ENCODE measurements at places on chromosomes 12 and 14. TPM values are rescaled to one million over a fixed set of nuclear protein-coding genes. Genes with fewer than 3 reads are reported as not detected.

DNA sequence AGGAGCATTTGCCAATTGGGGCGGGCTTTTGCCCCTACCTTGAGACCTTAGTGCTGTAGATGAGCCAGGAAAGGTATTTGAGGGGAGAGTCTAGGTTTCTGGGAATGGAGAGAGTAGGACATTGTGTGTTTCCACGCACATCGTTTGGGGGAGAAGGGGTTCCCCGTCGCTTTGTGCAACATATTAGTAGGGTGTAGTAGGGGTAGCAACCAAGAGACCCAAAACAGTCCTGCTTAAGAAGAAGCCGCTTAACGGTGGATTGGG, 694 bp upstream of the PTGES3 start:
- DNase-seq: no peak

DNA sequence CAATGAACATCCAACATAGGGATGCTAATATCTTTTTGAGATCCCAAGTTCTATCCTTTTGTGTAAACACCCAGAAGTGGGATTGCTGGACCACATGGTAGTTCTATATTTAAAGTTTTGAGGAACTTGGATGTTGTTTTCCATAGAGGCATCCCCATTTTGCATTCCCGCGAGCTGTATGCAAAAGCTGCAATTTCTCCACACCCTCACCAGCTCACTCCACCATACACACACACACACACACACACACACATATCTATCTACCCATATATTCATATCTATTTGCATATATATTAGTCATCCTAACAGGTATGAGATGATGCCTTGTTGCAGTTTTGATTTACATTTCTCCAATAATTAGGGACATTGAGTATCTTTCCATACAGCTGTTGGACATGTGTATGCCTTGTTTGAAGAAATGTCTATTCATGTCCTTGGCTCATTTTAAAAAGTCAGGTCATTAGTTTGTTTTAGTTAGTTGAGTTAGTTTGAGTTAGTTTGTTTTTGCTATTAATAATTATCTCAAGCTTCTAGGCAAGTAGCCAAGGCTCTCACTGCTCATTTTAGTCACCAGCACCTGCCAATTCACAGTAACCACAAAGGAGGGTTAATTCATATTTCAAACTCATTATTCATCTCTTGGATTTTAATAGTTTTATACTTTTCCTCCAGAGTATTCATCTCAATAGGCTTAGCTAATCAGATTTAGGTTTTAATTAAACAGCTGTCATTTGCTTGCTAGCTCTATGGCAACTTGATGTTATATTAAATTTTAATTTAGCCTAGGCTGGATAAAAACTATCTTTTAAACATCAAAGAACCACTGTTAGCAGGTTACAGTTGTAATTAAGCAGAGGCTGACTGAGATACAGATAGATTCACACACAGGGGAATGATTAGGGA, 1435.9 kb upstream of the TMEM132C start:
- no peak for DNase-seq

DNA sequence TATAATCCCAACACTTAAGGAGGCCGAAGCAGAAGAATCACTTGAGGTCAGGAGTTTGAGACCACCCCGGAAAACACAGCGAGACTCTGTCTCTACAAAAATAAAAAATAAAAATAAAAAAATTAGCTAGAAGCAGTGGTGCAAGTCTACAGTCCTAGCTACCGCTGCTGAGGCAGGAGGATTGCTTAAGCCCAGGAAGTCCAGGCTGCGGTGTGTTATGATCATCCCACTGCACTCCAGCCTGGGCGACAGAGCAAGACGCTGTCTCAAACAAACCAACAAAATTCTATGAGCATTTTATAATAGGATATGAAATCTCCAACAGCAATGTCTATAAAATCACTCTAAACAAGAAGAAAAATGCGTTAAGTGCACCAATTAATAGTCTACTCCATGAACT, 75.3 kb downstream of the PPP1R12A start:
- no peak for DNase-seq

- no peak for DNase-seq
Observed at GRCh38 chr14:74219277-74220205, 19.7 kb upstream of the VSX2 start.

The PZP gene
- total RNA-seq: 0.11 TPM

DNA sequence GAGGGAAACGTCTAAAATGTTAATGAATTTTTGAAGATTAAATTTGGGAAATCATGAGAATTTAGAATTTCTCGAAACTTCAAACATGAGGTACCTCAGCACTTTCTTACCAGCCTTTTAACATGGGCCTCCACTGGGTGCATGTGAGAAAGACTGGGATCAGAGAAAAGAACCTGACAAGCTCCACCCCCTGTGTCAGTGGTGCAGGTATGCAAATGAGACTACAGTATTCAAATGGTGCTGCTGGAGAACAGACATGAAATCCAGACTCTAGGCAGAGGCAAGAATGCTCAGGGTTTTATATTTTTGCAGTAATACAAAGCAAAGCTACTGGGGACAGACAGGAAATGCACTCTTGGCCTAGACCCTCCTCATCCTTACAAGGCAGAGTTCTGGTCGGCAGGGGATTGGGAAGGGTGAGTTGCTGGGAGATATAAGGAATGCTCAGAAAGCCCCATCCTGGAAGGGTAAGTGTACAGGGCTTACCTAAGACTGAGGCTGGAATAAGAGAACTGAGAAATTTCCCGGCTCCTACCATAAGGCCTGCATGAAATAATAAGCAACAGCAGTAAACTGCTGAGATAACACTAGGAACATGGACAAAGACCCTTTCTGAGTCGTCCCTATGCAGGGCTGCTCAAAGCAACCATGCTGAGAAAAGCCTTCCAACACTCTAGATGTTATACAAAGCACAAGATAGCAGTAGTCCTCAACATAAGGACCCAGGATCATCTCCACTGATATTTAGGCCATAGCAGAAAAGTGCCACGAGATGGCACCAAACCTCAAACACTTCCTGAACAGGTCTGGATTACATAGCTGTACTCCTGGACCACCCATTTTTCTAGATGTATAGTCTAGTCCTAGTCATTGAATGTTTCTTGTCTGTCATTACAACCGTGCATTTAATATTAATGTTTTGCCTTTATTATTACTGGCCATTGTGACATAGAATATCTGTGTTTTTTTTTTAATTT, 260.8 kb downstream of the RASSF9 start:
- peak; percentile 47 for DNase-seq

The ZNF891 gene
- total RNA-seq: 5.5 TPM

DNA sequence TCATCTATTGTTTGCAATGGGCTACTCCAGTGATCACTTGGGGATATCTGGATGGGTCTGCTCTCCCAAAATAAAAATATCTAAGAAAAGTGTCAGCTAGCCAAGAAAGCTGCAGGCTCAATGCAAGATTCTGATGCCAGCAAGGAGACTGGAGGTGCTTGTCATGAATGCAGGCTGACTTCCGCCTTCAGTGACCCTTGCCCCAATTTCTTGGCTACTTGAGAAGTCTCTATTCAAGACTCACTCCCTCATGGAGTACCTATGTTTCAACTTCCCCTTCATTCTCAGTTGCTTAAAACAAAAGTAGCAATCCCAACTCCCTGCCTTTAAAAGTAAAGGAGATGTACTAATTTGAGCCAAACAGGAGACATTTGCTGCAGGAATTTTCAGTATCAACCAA, 123.9 kb downstream of the GPR65 start:
- no peak for DNase-seq

DNA sequence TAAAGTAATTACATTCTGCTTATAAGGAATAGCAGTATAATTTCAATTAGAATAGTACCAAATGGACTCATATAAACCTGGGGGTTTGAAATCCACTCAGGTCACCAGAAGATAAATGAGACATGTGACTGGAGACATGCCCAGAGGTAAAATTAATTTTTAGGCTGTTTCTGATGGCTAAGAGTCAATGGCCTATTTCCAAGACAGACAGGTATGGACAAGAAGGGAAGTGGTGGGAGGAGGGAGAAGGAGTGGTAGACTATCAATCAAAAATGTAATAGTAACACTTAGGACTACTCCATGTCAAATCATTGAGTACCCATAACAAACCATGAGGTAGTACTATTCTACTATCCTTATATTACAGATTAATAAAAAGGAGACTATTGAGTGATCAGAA, 544.0 kb downstream of the GALC start:
- no peak for DNase-seq

- DNase-seq: no peak
Observed at GRCh38 chr14:44347316-44347715, 159.8 kb downstream of the FSCB start.
